Stimulated activated CD4-positive, alpha-beta T cell treated with anti-CD3 and anti-CD28 coated beads, Interleukin-1b, Interleukin-23, amount 100 ng/mL, for 24 hours (primary cell): ENCODE measurements at places on chromosomes 13 and 19.

- no peak for DNase-seq
Observed at GRCh38 chr19:50708179-50708879, 11.3 kb downstream of the SHANK1 start.

GRCh38 chr13:113743366-113744195 lies 15.4 kb upstream of the TMEM255B start:
- DNase-seq = no peak

DNA sequence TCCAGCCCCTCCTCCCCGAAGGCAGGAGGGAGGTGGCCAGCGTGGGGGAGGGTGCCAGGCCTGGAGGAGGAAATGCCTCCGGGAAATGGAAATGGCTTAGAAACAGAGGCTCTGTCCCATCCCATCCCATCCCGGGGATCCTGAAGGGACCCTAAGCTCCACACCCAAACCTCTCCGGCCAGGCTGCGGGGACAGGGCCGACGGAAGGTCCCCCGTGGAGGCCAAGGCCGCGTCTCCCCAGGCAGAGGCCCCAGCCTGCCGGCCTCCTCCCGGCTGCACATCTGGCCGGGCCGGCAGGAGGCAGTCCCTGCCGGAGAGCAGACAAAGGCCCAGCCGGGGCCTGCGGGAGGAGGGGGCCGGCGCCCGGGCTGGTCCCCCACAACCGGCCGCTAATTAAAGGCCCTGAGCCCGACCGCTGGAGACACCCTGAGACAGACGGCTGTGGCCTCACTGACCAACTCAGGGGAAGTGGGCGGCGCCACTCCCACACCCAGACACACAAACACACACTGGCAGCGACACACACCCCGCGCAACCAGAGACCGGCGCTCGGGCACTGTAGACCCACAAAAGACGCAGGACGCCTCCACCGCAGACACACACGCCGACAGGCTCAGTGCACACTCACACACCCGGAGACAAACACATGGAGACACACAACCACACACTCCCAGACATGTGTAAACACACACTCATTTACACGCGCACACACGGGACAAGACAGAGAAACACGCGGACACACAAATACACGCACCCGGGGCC lies 1.1 kb downstream of the ADAMTS10 start:
- no peak for DNase-seq

GRCh38 chr13:69291292-69291906 lies 816.2 kb upstream of the ATXN8OS start:
- no peak for DNase-seq

- DNase-seq = no peak
Observed at GRCh38 chr13:109182777-109183465, 553.5 kb downstream of the MYO16 start.

GRCh38 chr19:32543115-32543900 lies 37.7 kb upstream of the PDCD5 start:
- no peak for DNase-seq

GRCh38 chr13:60398379-60398891 lies 1.4 kb downstream of the TDRD3 start:
- DNase-seq = no peak

DNA sequence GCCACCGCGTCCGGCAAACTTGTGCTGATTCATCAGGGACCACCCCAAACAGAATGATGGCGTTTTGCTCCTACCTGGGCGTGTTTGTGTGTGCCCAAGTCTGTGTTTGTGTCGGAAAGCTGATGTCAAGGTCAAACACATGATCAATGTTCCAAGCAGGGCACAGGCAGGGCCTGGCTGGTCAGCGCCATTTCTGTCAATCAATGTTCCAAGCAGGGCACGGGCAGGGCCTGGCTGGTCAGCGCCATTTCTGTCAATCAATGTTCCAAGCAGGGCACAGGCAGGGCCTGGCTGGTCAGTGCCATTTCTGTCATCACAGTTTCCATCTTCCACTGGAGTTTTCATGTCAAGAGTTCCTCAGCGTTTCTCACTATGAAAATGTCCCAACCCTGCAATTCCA lies 14.9 kb upstream of the GRTP1 start:
- no peak for DNase-seq

DNA sequence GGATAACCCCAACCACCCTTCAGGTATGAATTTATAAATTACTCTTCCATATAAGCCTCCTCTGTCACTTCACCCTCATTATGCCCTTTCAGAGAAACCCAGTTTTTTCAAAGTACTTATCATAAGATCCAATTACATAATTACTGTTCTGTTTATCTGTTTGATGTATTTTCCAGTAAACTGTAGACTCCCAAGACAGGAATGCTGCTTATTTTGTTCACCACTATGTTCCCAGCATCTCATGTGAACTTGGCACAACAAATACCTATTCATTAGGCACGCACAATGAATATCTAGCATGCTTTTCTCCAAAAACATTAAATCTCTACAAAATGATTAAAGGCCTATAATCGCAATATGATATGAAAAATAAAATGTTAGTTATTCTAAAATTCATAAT lies 13.2 kb downstream of the ENOX1 start:
- DNase-seq = no peak

DNA sequence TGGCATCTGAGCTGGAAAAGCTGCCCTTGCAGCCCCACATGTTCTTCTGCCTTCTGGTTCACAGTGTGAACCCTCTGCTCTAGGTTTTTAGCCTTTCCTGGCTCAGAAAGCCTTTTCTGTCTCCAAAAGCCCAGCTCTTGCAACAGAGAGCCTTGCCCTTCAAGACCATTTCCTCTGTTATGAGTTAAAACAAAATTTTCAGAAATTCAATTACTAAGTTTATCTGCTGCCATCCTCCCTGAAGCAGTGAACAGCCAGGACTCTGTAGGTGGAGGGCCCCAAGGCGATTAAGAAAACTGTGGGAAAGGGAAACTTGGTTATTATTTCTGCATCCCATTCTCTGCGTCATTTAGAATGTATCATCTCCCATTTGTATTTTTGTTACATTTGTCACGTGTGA lies 18.8 kb downstream of the FAM124A start:
- DNase-seq = no peak

DNA sequence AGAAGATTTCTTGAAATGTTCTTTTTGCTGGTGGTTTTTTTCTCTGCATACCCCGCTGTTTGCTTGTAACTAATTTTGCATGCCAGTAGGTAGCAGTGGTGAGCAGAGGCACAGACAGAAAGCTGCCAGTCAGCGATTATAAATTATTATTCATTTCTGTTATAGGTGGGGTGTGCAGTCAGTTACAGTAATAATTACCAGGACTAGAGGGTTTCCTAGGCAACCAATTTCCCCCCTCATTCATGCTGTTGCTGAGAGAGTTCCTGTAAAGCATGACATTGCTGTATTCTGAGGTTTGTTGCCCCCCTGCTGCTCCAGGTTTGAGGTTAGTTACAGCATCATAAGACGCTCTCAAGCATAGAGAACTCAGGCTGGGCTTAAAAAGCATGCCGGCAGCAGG lies 104.5 kb downstream of the URI1 start:
- DNase-seq = no peak

- no peak for DNase-seq
Observed at GRCh38 chr19:28685802-28686201, 527.1 kb downstream of the UQCRFS1 start.

DNA sequence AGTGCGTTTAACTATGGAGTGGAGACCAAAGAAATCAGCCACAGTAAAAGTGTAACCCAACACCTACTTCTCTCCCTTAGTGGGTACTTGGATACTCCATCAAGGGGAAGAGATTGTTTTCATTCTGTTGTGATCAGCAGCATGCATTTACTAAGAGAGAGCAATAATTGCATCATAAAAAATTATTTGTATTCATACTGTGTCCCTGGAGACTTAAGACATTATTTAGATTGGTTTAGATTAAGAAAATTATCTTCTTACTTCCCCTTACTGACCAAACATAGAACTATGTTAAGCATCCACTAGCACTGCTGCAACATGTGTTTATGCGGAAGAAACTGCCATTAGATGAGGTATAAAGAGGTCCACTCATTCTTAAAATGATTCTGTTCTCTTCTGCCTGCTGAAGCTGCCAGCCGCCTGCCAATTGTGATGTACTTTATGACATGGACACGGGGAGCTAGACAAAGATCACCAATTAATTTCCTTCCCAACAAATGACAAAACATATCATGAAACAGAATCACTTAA lies 738.5 kb downstream of the DIAPH3 start:
- DNase-seq = no peak

- no peak for DNase-seq
Observed at GRCh38 chr19:37413313-37414084, 42.6 kb downstream of the ZNF527 start.

DNA sequence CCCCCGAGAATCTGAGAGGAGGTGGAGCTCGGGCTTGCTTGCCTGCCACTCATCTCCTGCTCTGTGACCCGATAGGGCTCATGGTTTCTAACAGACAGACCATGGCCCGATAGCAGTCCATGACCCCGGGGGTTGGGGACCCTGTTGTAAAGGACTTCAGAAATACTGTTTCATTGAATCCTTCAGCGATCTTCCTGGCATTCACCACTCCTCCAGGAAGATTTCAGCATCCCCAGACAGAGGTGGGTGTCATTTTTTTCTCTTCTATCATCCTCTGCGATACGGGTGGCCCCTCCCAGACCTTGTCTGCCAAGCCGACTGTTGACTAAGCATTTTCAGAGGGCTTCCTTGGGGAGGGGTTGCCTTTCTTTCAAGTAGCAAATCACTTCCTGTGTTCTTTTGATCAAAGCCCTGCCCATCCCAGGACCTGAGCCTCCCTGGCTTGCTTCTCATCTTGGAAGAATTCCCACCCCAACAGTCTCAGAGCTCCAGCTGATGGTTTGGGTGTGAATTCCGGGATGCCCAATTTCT lies 1.7 kb downstream of the MYO1F start:
- no peak for DNase-seq

GRCh38 chr19:52343548-52343947 lies 7.5 kb downstream of the ZNF610 start:
- DNase-seq = no peak

DNA sequence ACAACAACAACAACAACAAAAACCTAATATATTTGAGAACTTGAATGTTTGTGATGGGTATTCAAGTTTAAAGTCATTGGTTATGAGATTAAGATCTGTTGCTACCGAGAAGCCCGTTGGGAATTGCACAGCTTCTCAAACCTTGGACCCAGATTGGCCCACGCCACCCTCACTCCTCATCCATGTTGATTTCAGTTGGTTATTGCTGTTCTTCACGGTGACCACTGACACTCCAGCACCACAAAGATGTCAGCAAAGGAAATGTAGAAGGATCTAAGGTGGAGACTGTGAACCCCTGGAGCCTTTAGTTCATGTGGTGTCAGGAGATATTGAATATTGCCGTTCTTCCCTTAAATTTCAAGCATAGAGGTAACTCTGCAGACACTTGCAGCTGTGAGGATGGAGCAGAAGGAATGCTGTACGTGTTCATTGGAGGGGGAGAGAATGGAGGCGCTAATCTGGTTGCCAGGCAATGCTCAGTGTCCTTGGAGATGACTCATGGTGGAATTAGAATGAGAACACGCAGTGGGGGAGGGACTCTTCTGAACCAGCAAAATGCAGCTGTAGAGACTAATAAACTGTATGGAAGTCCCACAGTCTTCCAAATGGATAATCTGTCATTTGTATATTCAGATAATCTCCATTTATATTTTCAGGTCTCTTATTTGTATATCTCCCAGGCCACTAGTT lies 20.8 kb upstream of the ZNF835 start:
- no peak for DNase-seq

- no peak for DNase-seq
Observed at GRCh38 chr13:109485136-109485794, 301.1 kb downstream of the IRS2 start.

- no peak for DNase-seq
Observed at GRCh38 chr13:61135583-61135982, 280.1 kb downstream of the PCDH20 start.

GRCh38 chr19:2546128-2547032 lies 70.5 kb downstream of the GADD45B start:
- no peak for DNase-seq

- peak; percentile 15 for DNase-seq
Observed at GRCh38 chr19:55216461-55217198, 7.3 kb upstream of the PTPRH start.

- DNase-seq = no peak
Observed at GRCh38 chr13:23965346-23965745, 68.0 kb upstream of the C1QTNF9B start.

- no peak for DNase-seq
Observed at GRCh38 chr13:105969761-105970160, 565.7 kb downstream of the EFNB2 start.

DNA sequence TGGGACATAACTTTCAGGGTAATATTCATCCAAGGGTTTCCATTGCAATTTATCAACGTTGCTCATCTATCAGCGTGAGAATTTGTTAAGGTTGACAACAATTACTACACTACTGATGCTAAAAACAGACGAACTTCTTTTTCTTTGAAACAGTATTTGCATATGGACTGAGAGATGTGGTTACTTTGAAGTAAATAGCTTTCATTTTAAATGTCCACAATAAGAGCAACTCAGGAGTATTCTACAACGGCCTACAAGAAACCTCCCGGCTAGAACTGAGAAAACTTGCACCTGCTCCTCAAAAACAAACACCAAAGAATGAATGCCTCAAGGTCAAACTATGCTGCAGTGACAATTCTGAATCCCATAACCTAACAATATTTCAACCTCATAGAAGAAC lies 238.4 kb downstream of the IRS2 start:
- no peak for DNase-seq

GRCh38 chr19:40365613-40366401 lies 17.3 kb downstream of the PLD3 start:
- DNase-seq = peak; percentile 35

DNA sequence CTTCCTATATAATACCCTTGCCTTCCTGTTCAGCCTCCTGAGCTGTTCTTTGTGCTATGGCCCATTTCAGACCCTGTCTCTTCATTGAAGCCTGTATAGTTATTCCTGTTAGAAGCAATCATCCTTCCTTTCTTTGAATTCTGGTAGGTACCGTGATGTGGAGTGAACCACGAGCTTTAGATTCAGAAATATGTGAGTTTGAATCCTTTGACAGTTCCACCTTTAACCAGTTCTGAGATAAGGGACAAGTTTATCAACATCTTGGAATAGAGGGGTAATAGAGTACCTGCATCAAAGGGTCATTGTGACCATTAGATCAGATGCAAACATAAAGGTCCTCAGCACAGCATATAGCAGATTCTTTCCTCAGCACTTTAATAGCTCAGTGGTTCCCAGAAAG lies 12.3 kb upstream of the CXCL17 start:
- no peak for DNase-seq
